ENCODE measurements at places on chromosomes 6 and 20. TPM values are rescaled to one million over a fixed set of nuclear protein-coding genes. Genes with fewer than 3 reads are reported as not detected.

DNA sequence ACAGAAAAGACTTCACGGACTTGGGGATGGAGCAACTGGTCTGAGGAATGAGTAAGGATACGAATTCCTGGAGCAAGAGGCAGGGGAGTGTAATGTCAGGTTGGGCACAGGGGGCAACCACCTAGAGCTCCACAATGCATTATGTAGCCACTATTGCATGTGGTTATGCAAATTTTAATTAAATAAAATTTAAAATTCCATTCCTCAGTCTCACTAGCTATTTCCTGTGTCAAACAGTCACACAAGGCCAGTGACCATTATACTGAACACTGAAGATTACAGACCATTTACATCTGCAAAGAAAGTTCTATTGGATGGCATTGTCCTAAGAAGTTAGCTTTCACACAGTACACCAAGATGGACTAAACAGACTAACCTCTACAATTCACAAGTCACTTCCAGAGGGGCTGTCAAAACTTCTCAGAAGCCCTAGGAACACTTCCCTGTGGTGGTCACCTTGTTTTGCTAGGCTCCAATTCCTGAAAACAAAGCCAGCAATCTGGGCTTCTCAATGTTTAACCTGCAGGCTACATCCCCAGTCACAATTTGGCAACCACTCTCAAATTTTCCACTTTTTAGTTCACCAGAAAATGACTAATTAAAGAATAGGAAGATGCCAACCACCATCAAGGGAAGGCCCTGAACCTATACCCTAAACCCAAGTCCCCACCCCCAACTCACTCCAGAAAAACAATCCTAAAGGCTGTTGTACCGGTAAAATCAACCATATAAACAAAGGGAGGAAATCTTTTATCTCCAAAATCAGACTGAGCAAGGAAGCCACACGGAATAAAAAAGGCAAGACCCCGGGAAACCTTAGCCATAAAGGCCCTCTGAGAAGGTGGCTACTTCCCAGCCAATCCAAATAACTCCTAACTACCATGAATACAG, 34.2 kb upstream of the C20orf203 start:
- DNase-seq, result no peak

GRCh38 chr6:89921691-89922090, 27.4 kb downstream of the GJA10 start:
- no peak for DNase-seq

GRCh38 chr20:36688630-36689029, 42.6 kb upstream of the SLA2 start:
- DNase-seq, result no peak

- DNase-seq, result no peak
Measured at GRCh38 chr6:120274547-120274946, 925.0 kb upstream of the MAN1A1 start.

- no peak for DNase-seq
Measured at GRCh38 chr6:128725271-128726233, 157.4 kb upstream of the LAMA2 start.

- no peak for DNase-seq
Measured at GRCh38 chr6:73045609-73046008, 179.7 kb downstream of the KHDC1L start.

GRCh38 chr6:43184268-43184985, 2.4 kb downstream of the CUL9 start:
- no peak for DNase-seq

SLC17A3 gene
- not detected for total RNA-seq

OXT gene
- total RNA-seq, result not detected

FAM209B gene
- total RNA-seq, result 0.38 TPM

MAPK13 gene
- 10.1 TPM for total RNA-seq

MCHR2 gene
- not detected for total RNA-seq

All from posterior vena cava (tissue), 2 donors.